BJ (cell line): ENCODE measurements at places on chromosomes 13 and 19. TPM values are rescaled to one million over a fixed set of nuclear protein-coding genes. Genes with fewer than 3 reads are reported as not detected.

ZNF726 gene
- polyA plus RNA-seq, result 1.2 and 1.8 TPM in 2 replicates

BORA gene
- polyA plus RNA-seq, result 2.0 and 3.9 TPM in 2 replicates

CGB8 gene
- 0.22 TPM in 1 of 2 replicates, not detected in the other for polyA plus RNA-seq

CCDC8 gene
- 6.9 and 7.7 TPM in 2 replicates for polyA plus RNA-seq

- DNase-seq, result no peak
These were observed 2.8 kb downstream of the SACS start for GRCh38 chr13:23430664-23431063.

DNA sequence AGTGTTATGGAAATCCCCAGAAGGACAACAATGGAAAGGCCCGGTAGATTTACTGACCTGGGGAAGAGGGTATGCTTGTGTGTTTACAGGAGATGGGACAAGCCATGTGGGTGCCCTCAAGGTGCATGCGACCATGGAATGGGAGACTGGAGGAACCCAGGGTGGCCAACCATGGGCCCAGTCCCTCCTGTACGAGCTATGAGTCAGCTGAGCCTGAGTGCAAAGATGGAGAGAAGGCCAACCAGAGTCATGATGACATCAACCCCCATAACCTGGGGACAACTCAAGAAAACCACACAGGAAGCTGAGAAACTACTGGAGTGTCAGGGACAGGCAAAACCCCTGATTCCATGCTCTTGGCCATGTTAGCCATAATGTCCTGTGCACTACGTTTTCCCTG, 7.8 kb downstream of the ZNF350 start:
- DNase-seq, result no peak

- no peak for DNase-seq
These were observed 9.5 kb upstream of the TLE5 start for GRCh38 chr19:3071768-3072167.

DNA sequence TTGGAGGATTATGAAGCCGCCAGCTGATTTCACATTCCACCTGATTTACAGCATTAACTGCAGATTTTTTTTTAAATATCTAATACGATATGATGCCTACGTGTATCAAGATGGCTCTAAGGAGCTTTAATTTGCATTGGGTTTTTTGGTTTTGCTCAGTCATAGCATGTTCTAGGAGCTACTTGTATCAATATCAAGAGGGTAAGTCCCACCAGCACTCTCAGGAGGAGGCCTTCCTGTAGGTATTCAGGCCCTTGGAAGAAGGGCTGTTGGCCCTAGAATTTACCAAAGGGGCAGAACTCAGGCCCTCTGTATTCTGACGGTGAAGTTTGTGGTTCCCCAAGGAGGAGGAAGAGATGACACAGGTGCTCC, 97.2 kb upstream of the IPO5 start:
- no peak for DNase-seq
